ENCODE measurements at places on chromosomes 3 and 15. TPM values are rescaled to one million over a fixed set of nuclear protein-coding genes. Genes with fewer than 3 reads are reported as not detected.

DNA sequence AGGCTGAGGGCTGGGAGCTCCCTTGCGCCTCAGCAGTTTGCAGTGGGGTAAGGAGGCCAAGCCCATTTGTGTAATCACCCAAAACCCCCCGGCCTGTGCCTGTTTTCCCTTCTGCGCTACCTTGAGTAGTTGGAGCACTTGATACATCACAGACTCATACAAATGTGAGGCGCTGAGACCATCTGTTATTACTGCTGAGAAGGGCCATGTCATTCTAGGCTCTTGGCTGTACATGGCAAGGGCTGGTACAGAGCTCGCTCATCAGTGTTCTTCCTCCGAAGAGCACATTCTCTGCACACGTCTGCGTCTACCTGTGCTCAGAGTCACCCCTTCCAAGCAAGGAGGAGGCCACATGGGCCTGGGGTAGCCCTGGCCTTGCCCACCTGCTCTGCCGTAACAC lies 9.3 kb downstream of the PLA2G4B start:
- DNase-seq: no peak

The ASB14 gene
- not detected for total RNA-seq

The SERINC4 gene
- 0.49 TPM for total RNA-seq

GRCh38 chr15:90529371-90530249 lies at the start of gene CRTC3:
CRTC3 (plus strand) TSS chr15:90529923; CDS start chr15:90530072, 149 bp downstream.
- DNase-seq: peak; percentile 40

DNA sequence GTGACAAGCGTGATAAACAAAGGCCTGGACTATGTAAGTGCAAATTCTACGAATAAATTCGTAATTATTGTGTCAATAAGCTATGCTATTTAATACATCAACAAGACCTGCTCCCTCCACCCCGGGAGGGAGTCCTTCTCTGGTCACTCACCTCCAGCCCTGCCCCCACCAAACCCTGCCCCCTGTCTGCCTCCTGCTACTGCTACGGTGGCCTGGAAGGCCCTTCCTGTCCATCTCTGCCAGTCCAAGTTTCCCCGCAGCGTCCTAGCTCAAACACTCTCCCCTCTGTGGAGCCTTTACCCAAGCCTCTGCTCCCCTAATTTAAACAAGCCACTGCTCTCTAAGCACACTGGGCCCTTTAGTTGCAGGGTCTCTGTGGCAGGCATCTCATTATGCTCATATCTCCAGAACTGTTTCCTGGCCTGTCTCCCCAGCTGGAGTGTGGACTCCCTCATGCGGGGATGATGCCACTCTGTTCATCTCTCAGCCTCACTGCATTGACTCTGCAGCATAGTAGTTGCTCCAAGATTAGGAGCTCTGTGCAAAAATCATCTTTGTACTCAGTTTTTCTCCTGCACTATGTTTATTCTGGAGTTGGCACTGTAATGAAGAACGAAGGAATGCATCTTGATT lies 241.2 kb downstream of the NTRK3 start:
- peak; percentile 20 for DNase-seq

The NRROS gene
- 7.7 TPM for total RNA-seq

GRCh38 chr15:98791046-98791701 lies 142.8 kb downstream of the IGF1R start:
- no peak for DNase-seq

GRCh38 chr15:90686435-90687218 lies 30.5 kb upstream of the BLM start:
- no peak for DNase-seq

The IL17RB gene
- 1.3 TPM for total RNA-seq

GRCh38 chr3:42666022-42666421 lies 12.5 kb downstream of the ZBTB47 start:
- DNase-seq: no peak

GRCh38 chr3:107710851-107711250 lies 188.1 kb downstream of the BBX start:
- DNase-seq: peak; percentile 28

GRCh38 chr15:50758712-50759205 lies 6.7 kb downstream of the SPPL2A start:
- DNase-seq: no peak

The ATP8B4 gene
- 112 TPM for total RNA-seq

The GOLIM4 gene
- total RNA-seq: 35.4 TPM

- no peak for DNase-seq
Measured at GRCh38 chr3:186277268-186277909, 84.6 kb downstream of the DGKG start.

GRCh38 chr3:9862391-9863057 lies 17.5 kb downstream of the CIDEC start:
- DNase-seq: peak; percentile 85

- DNase-seq: no peak
Measured at GRCh38 chr3:69144631-69145245, 22.3 kb upstream of the LMOD3 start.

The HTR3E gene
- total RNA-seq: not detected

- DNase-seq: no peak
Measured at GRCh38 chr3:74673326-74673725, 58.9 kb upstream of the CNTN3 start.

DNA sequence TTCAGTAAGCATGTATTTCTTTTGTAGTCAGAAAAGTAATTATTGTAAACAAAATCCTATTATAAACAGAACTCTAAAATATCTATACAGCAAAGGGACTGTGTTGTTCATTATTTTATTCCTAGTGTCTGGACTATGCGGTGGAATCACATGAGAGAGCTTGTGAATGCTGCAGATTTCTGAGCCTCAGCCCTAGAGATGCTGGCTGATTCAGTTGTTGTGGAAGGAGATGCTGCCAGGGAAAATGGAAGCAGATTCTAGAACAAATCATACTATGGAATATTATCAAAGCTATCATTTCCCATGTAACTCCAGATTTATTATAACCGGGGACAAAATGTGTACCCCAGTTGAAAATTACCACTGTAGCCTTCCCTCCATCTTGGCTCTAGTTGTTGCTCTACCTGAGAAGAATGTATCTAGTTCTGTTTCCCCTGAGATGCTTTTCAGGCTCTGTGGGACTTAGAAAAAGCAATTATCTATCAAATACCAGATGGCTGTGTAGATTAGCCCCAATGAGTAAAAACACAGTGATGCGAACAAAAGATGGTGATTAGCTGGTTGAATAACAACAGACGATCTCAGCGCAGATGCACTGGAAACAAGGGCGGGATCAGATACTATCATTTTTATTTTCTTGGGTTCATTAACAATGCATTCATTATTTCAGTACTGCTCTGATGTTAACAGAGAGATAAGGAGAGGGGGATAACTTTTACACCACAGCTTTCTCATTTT lies 131.3 kb downstream of the TMEM108 start:
- DNase-seq: no peak

DNA sequence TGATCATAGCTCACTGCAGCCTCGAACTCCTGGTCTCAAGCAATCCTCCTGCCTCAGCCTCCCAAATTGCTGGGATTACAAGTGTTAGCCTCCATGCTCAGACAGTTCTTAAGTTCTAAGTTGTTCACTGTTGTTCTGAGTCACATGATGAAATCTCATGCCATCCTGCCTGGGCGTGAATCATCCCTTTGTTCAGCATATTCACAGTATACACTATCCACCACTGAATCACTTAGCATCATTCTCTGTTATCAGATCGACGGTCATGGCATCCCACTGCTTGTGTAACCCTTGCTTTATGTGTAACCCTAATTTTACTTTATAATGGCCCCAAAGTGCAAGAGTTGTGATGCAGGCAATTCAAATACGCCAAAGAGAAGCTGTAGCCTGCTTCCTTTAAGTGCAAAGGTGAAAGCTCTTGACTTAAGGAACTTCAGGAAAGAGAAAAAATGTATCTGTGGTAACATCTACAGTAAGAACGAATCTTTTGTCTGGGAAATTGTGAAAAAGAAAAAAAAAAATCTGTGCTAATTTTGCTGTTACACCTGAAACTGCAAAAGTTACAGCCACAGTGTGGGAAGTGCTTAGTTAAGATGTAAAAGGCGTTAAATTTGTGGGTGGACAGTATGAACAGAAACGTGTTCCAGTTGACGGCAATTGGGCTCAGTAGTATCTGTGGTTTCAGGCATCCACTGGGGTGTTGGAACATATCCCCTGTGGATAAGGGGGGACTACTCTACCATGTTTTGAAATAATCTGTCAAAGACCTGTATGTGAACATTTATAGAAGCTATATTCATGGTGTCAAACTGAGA lies 80.6 kb downstream of the PCOLCE2 start:
- DNase-seq: no peak

DNA sequence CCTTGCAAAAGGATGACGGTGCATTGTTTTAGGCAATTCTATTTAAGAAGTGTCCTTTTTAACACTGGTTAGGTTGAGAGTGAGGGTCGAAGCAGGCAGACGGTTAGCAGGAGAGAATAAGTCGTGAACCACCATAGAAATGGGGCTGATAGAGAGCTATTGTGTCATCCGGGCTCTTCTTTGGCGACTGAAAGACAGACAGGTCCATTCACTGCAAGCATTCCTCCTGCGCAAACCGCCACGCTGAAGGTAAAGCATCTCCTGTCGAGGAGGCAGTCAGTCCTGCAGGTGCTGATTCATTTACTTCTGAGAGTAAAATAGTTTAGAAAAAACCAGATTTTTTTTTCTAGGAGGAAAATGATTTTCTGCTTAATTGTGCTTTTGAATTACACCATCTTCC lies 1002.8 kb upstream of the NR2F2 start:
- no peak for DNase-seq

The GOLGA8J gene
- not detected for total RNA-seq

DNA sequence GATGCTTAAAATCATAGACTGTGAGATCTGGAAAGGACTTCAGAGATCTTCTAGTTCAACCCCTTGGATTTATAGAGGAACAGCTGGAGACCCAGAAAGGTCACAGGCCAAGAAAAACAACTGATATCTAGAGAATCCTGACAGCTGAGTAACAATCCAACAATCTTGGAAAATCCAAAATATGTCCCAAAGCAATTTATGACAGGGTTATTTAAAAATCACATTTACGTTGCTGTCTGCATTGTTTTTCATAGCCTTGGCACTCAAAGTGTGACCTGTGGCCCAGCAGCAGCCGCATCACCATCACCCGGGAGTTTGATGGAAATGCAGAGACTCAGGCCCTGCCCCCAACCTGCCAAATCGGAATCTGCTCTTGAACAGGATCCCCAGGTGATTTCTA lies 78.8 kb downstream of the FBN1 start:
- DNase-seq: no peak

DNA sequence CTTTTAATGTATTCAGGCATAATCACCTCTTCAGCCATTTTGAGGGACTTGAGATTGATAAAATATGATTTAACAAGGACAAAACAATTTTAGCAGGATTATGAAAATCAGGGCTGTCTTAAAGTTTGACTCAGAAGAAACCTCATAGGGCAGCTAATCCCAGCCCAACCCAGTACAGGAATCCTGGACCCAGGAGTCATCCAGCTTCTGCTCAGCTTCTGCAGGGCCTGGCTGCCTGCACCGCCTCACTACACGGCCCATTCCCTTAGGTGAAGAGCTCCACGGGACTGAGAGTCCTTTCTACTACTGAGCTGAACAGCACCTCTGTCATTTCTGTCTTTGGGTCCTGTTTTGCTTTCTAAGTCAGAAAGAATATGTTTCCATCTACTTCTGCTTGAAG lies 37.5 kb downstream of the ARHGAP31 start:
- DNase-seq: no peak

The LRRC28 gene
- total RNA-seq: 28.8 TPM

DNA sequence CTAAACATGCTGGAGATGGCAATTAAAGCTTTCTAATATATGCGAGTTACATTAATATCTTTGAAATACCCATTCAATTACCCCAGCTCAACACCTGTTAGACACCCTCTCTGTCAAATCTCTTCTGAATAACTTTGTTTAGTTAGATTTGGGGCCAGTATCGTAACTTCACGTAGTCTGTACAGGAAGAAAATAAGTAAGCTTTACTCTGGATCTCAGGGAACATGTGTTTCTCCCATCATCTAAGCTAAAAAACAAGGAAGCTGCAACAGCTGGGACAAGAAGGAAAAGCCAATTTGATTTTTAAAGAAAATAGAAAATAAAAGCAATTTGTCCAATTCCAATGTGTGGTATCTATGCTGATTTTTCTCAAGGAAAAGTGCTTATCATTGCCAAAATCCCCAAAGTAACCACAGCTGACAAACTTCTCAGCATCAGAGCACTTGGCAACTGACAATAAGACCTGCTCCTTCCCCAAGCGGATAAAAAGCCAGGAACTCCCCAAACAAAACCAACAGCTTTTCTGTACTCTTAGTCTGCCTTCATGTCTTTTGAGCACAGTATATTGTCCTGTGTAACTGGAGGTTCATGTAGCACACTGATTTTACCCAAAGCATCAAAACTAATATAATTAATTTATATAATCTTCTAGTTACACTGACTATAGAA lies 279.1 kb downstream of the ZBTB20 start:
- no peak for DNase-seq

DNA sequence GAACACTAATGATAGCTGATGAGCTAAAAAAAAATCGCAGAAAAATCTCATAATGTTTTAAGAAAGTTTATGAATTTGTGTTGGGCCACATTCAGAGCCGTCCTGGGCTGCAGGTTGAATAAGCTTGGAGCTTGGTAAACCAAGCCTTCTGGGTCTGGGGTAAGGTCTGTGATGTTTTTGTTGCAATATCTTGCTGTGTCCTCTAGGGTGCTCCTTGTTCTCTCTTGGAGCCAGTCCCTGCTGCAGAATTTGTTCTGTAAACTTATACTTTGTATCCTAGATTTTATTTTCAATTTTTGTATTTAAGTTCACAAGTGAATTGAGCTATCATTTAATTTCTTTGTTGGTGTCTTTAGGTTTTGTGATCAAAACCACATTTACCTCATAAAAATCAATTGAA lies 143.7 kb downstream of the NR1D2 start:
- no peak for DNase-seq
